Karpas-422 (cell line): ENCODE measurements at places on chromosomes 7 and 10. TPM values are rescaled to one million over a fixed set of nuclear protein-coding genes. Genes with fewer than 3 reads are reported as not detected.

- H3K36me3 ChIP-seq: no peaks in the 10 kb centered on the region
- no peak overlapping the region for H3K27ac ChIP-seq
- no peaks in the 10 kb centered on the region for H3K4me1 ChIP-seq
These were observed 90.3 kb downstream of the ZNF37A start for GRCh38 chr10:38184477-38184876.

DNA sequence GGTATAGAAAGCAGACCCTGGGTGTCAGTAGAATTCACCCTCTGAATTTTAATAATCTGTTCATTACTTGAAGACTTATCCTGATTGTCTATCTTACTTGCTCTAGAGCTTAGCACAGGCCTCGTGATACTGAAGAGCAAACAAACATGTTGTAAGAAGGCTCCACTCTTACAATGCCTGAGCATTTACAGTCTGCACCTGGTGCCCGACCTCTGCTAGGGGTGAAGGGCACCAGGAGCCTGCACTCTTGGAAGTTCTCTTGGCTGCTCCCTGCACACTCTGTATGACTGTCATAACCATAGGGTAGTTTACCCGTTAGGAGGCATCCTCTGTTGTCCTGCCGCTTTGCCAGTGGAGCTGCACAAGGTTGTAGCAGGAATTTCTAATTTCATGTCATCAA is 91.3 kb upstream of the NPY start:
- no peaks in the 10 kb centered on the region for H3K27me3 ChIP-seq
- no peak overlapping the region for H3K4me3 ChIP-seq
- DNase-seq: no peak
- H3K4me1 ChIP-seq: no peaks in the 10 kb centered on the region
- H3K36me3 ChIP-seq: no peaks in the 10 kb centered on the region

The CDHR3 gene
- not detected in 2 replicates for total RNA-seq

GRCh38 chr7:136585954-136586670 is 282.3 kb upstream of the CHRM2 start:
- no peaks in the 10 kb centered on the region for H3K4me1 ChIP-seq
- no peaks in the 10 kb centered on the region for H3K27me3 ChIP-seq
- no peak overlapping the region for H3K4me3 ChIP-seq
- no peak overlapping the region for H3K27ac ChIP-seq
- DNase-seq: no peak

The NDUFB2 gene
- total RNA-seq: 297 and 328 TPM in 2 replicates

DNA sequence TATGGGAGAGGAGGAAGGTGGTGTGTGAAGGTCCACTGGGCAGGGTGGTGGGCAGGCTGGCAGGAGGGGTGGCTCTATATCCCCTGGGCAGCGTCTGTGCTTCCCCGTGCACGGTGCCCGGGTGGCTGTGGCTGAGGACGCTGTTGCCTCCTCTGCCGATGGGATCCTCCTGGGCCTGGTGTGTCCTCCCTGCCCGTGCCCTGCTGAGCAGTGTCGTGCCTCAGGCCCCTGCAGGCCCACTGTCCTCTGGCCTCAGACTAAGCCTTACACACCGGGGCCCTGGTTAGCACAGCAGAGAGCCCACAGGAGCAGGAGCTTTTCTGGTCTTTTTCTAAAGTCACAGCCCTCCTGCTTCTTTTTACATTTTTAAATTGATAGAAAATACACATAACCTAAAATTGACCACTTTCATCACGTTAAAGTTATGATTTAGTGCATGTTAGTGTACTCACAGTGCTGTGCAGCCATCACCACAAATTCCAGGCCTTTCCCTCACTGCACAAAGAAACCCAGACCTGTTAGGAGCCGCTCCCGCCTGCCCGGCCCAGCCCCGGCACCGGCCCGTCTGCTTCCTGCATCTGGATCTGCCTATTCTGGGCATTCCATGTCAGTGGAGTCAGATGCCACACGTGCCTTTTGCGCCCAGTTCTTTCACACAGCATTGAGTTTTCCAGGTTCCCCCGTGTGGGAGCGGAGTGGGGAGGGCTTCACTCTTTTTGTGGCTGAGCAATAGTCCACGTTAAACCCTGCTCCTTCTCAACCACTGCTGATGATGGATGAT is 19.4 kb downstream of the PFKFB3 start:
- no peak for DNase-seq
- no peak overlapping the region for H3K4me3 ChIP-seq
- H3K27me3 ChIP-seq: no peaks in the 10 kb centered on the region
